Skeletal muscle cell (primary cell): ENCODE measurements at places on chromosomes 2 and 18.

- no peak for DNase-seq
These were observed 259.6 kb upstream of the PIK3C3 start for GRCh38 chr18:41695441-41695840.

GRCh38 chr2:55364189-55365055, 55.2 kb downstream of the CCDC88A start:
- peak; percentile 89 for DNase-seq

- no peak for DNase-seq
These were observed 188.7 kb downstream of the MBD5 start for GRCh38 chr2:148209603-148210002.

GRCh38 chr18:76260941-76261472, 234.0 kb downstream of the ZNF516 start:
- no peak for DNase-seq

- DNase-seq: no peak
These were observed 4.0 kb downstream of the EMX1 start for GRCh38 chr2:72921088-72921851.

DNA sequence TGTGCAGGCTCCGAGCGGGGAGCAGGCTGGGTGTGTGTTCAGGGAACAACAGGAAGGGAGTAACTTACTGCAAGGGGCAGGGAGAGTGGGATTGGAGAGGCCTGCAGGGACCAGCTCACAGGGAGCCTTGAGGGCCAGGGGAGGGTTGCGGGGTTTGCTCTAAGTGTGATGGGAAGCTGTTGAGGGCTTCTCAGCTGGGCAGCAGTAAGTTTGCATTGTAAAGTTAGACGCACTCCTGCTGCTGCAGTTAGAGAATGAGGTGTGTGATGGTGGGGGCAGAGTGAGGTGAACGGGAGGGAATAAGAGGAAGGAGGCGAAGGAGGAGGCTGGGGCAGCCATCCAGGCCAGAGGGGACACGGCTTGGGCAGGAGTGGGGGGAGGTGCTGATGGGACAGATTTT, 53.4 kb downstream of the BOLA3 start:
- DNase-seq: no peak

DNA sequence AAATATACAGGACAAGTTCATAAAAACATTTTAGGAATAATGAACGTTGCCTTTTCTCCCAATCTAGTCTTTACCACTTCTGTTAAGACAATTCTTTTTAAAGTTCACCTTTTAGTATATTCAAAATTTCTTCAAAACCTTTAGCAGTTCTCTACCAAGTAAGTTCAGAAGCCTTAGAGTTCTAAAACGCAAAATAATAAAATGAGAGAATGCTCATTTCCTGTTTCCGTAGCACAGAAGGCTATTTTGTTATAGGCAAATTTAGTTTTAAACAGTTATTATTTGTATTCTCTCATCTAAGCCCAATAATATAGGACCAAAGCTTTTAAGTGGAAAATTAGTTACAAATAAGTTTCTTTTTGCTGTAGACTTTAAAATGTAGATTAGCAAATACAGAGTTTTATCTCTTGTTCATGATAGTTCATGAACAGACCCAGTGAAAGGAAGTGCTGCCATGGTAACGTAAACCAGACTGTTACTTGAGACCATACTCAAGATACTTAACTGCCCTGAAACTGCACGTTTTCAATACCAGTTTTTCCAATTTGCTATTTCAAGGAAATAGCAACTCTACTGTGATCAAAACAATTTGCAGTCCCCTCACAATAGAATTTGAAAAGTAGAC, 173.1 kb upstream of the STON1 start:
- DNase-seq: no peak

GRCh38 chr2:239054921-239055320, 207.0 kb downstream of the TWIST2 start:
- DNase-seq: no peak

GRCh38 chr2:224366267-224366844, 35.6 kb downstream of the FAM124B start:
- no peak for DNase-seq

- DNase-seq: no peak
These were observed 317.2 kb upstream of the ID2 start for GRCh38 chr2:8364668-8365067.

DNA sequence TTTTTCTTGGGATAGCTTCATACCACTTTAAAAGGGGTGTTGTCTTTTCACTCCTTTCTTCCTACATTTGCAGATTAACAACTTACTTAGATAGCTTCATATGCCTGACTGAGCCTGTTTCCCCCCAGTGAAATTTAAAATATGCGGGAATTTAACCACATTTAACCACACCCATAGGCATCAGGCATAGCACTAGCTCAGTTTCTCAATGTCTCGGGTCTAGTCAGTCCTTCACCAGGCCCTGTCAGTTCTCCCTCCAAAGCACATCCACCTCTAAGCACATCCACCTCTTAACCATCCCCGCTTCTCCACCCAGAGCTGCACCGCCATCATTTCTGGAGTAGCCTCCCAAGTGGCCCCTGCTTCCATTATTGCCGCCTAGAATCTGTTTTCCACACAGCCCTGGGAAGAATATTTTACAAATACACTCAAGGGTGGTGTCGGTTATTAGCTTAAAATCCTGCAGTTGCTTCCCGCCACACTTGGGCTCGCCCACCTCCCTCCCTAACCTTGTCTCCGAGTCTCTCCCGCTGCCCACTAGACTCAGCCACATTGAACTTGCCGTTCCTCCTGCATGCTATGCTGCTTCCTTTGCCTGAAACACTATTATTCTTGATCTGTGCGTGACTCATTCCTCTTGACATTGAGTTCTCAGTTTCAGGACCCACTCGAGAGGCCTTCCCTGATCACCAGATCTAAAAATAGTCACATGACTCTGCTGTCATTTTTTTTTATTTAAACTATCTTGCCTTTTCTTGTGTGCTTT, 68.3 kb downstream of the SPTBN1 start:
- DNase-seq: no peak

- DNase-seq: no peak
These were observed 90.8 kb downstream of the ZFP36L2 start for GRCh38 chr2:43135583-43135982.

DNA sequence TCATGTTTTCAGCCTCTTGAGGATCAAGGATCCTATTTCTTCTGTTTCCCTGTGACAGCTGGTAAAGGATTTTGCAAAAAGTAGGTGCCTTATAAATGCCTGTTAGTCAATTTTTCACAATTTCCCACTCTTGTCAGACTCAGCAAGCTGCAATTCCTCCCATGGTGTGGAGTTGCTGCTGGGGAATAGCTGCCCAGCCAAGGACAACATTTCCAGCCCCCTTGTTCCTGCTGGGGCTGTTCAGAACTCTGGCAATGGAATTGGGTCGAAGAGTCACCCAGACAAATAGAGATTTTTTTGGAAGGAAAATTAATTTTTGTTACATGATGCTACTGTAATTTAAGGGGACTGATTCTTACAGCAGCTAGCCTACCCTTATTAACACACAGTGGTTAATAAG, 43.7 kb downstream of the FSHR start:
- DNase-seq: no peak

DNA sequence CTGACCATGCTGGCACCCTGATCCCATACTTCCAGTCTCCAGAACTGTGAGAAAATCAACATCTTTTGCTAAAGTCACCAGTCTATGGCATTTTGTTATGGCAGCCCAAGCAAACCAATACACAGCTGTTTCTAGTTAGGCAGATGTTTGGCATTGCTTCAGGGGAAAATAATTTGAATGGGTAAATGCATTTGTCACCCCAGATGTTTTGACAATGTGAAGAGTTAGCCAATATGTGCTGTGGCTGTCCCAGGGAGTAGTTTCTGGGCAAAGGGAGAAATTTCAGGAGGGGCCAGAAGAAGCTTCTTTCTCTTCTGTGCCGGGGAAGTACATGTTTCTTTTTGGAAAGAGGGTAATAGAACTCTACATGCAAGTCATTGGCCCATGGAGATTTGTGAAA, 619.0 kb downstream of the SLC4A3 start:
- DNase-seq: no peak

DNA sequence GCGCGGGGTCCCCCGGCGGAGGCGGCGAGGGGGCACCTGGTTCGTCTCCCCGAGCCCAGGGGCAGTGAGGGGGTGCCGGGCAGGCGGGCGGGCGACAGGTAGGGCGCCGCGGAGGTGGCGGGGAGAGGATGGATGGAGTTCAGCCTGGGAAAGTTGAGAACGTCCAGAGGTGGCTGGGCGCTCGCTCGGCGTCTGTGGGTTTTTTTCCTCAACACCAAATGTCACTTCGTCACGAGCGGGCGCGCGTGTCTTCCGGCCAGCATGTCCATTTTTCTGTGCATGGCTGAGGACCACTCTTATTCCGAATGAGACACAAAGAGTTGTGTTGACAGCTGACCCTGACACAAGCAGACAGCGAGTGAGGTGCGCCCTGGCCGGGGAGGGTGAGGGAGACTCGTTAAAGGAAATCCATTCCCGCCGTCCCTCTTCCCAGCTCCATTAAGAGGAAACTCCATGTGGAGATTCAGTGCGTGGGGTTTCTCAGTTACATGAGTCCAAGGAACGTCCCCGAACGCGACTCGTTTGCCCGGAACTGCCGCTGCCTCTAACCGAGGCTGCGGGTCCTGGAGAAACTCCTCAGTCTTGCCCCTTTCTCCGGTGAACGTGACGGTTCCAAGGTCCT, 859 bp downstream of the GREB1L start:
- DNase-seq: no peak
